Pulmonary artery endothelial cell (primary cell): ENCODE measurements at places on chromosomes 16 and 17.

DNA sequence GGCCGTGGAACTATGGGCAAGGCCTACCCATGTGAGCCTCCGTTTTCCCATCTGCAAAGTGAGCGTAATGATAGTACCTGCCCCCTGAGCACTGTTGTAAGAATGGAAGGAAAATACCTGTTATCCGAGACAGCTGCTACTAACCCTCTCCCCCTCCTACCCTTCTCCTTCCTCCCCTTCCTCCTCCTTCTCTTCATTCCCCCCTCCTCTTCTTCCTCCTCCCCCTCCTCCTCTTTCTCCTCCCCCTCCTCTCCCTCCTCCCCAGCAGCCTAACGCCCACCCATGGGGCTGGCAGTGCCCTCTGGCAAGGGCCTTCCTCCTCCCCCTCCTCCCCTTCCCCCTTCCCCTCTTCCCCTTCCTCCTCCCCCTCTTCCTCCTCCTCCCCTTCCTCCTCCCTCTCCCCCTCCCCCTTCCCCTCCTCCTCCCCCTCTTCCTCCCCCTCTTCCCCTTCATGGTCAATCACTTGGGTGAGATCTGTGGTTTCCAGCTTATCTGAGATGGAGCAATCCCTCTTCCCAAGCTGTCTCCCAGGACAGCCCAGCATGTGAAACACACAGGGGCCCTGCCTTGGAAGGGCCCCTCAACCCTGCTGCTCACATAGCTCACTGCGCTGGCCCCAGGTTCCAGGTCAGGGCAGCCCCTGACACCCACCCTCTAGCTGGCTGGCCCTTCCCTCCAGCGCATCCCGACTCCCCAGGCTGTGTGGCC is 6.4 kb downstream of the ZFPM1 start:
- no peak for DNase-seq

- no peak for DNase-seq
Observed at GRCh38 chr17:65553646-65554552, 7.5 kb downstream of the AXIN2 start.

- DNase-seq: no peak
Observed at GRCh38 chr16:66878067-66878466, 2.2 kb upstream of the PDP2 start.

DNA sequence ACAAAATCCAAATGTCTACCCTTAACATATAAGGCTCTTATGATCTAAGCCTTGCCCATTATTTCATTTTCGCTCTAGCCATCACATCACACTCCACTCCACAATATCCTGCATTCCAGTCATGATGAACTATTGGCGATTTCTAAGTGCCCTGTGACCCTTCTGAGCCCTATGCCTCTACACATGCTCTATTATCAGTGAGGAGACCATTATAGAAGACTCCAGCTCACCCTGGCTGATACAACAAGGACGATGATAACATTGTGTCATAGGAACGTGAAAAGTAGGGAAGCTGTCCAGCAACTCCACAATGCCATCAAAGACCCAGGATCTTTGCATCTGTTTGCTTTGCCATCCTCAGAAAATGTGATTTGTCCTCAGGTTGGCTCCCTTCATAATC is 29.6 kb upstream of the GNAO1 start:
- no peak for DNase-seq
